ENCODE measurements at places on chromosomes 16 and 17. TPM values are rescaled to one million over a fixed set of nuclear protein-coding genes. Genes with fewer than 3 reads are reported as not detected.

Gene ABCC6
- 5.6 TPM for total RNA-seq

Gene HEXIM1
- total RNA-seq = 33.9 TPM

Gene PRKCB
- 1.4 TPM for total RNA-seq

Gene ACAP1
- 8.4 TPM for total RNA-seq

All from endodermal cell (in vitro differentiated cells).